ENCODE measurements at places on chromosomes 12 and 14.

DNA sequence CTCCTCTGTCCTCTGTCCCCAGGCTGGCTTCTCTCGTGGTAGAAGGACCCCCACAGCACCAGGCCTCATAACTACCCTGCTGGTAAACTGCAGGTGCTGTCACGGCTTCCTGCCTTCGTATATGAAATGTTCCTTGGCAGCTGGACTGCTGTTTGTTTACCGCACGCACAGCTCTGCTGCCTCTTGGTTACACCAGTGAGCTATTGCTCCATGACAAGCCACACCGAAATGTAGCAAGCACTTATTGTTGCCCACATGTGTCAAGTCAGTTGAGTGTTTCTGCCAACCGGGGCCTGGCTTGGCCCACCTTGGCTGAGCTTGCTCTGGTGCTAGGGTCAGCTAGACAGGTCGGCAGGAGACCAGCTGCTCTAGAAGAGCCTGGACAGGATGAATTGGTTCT is 21.7 kb upstream of the TCL1B start:
- DNase-seq = no peak

- no peak for DNase-seq
Measured at GRCh38 chr14:53295985-53296582, 143.0 kb upstream of the DDHD1 start.

GRCh38 chr14:50862036-50862570 is 9.8 kb upstream of the ABHD12B start:
- DNase-seq = no peak

DNA sequence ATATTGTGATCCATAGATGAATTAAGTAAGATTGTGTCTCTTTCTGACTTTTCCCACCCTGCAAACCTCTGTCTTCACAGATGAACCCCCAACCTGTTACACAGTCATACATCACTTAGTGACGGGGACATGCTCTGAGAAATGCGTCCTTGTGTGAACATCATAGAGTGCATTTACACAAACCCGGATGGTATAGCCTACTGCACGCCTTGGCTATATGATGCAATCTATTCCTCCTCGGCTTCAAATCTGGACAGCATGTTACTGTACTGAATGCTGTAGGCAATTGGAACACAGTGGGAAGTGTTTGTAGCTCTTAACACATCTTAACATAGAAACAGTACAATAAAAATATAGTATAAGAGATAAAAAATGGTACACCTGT is 7.4 kb upstream of the TESPA1 start:
- DNase-seq = no peak

GRCh38 chr12:89542236-89542635 is 16.4 kb upstream of the POC1B start:
- no peak for DNase-seq

GRCh38 chr12:7129872-7130691 is at the start of gene CLSTN3:
Gene CLSTN3, plus strand, starts transcription at chr12:7130371. Its CDS starts 278 bp downstream, at chr12:7130649.
- peak; percentile 82 for DNase-seq

- no peak for DNase-seq
Measured at GRCh38 chr14:47392326-47392725, 283.1 kb downstream of the MDGA2 start.

DNA sequence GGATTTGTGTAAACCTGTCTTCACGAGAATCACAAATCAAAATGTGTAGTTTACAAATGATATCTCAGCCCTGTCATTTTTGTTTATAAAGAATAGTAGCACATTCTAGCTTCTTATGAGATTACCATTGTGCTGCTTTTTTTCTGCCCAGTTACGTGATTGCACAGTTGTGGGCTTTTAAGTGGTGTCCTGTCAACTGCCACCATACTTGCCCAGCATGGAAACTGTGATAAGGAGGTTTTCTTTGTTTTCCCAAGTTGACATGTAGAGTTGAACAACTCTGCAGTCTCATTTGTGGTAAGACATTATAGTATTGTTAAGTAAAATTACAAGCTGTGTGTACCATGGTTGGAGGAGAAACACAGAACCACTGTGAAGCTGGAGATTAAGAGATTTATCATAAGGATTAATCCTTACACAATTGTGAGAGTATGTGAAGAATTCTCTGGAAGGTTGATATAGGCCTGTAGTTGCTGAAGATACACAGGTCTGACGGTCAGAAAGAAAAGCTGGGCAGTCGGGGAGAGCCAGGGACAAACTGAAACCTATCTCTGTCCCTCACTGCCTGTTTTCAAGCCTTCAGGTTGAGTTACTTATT is 12.2 kb downstream of the CHURC1 start:
- no peak for DNase-seq

DNA sequence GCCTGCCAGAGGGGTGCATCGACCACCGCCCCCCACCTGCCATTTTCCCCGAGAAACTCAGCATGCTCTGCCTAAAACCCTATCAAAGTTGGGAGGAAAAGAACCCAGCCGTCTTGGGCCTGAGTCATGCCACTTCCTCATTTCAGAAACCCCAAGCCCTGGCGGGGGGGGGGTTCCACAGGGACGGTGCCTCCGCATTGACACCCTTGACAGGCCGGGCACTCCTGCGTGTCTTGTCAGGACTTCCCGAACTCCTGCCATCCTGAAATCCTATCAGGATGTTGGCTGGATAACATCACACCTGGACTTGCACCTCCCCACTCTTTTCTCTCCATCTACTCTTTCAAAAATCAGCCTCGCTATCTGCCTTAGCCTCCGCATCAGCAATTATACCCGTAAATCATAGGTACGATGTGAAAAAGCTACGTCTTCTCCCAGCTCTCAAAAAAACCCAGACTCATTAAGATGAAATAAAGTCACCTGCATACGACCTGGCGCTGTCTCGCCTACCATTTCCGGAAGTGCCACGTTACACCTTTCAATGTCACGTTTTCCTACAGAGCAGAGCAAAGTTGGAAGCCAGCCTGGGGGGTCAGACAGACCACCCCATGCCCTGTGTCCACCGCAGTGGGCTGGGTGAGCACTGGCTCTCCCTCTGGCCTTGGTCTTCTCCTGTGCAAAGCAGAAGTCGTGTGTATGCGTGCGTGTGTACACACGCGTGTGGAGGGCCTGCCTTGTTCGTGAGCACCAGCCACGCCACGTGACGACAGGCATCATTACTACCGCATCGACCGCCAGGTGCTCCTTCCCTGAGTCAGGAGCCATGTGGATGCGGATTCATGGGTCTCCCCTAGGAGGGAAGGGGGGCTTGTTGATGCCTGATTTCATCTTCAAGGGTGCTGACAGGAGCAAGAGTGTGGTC is 96.7 kb downstream of the RFLNA start:
- DNase-seq = no peak

DNA sequence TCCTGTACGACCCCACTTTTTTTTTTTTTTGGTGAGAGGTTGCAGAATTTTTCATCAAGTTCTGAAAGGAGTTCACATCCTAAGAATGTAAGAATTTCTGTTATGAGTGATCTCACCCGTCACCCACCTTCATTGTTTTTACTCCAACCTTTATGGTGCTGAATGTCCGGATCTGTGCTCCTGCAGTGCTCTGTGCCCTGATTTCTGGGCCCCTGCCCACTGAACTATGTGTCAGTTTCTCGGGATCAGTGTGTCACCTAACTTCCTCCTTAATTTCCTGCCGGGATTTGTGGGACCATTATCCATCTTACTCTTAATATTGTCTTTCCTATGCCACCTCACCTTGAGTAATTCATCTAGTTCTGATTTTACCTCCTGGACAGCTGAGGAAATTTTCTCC is 11.6 kb downstream of the RASSF8 start:
- DNase-seq = no peak

DNA sequence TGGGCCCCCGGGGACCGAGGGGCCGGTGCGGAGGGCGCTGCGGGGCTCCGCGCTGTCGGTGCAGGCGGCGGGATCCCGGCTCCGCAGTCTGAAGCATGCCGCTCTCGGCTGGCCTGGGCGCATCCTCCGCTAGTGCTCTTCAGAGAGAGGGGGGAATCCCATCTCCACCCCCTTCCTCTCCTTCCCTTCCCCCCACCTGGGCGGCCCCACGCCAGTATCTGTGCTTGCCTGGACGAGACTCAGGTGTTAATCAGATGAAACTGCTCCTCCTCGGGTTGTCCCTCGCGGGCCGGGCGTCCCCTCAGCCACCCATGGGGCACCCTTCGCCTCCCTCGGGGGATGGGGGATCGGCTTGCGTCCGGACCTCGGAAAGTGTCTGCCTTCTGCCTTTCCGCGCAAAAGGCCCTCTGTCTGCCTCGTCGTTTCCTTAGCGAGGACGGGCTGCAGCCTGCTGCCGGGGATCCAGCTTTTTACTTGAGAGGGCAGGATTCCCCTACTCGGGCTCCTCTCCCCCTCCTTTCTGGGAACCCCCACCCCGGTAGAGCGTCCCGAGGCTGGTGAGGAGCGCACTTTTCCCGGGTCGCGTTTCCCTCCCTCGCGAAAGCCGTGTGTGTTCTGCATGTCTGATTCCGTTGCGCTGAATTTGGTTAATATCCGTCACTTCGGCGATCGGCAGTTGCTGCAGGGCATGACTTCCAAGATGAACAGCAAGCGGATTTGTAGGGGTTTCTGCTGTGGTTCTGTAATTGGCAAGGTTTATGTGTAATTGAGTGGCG is 1.1 kb downstream of the GPHN start:
- DNase-seq = peak; percentile 1

All from stimulated activated CD8-positive, alpha-beta memory T cell treated with anti-CD3 and anti-CD28 coated beads, Interleukin-2, amount 100 ng/mL, for 1 hour (primary cell).